MM.1S (cell line): ENCODE measurements at places on chromosomes 4 and X.

GRCh38 chr4:186132577-186133242 is 28.2 kb downstream of the FAM149A start:
- DNase-seq: peak; percentile 26

DNA sequence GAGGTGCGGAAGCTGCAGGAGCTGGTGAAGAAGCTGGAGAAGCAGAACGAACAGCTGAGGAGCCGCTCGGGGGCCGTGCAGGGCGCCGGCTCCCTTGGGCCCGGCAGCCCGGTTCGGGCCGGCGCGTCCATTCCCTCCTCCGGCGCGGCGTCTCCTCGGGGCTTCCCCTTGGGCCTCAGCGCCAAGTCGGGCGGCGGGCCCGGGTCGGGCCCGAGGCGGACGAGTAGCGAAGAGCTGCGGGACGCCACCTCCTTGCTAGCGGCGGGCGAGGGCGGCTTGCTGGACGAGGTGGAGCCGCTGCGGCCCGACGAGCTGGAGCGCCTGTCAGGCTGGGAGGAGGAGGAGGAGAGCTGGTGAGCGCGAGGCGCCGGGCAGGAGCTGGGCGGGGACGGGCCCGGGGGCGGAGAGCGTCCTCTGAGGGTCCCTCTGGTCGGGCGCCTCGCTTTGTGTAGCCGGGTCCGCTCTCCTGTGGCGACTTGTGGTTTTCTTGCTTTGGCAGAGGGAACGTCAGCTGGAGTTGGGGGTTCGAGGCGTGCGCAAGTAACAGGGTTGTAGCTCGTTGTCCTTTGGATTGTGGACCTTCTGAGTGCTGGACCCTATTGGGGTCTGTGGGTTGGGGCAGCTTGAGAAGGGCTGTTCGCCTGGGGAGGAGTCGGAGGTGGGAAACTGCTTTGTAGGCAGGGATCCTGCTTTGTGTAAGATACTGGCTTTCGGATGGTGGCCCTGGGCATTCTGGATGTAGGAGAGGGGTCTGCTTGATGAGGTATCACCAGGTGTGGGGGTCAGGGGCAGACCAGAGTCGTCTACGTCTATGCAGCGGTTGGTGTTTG is 662 bp downstream of the SLAIN2 start:
- peak; percentile 45 for DNase-seq

DNA sequence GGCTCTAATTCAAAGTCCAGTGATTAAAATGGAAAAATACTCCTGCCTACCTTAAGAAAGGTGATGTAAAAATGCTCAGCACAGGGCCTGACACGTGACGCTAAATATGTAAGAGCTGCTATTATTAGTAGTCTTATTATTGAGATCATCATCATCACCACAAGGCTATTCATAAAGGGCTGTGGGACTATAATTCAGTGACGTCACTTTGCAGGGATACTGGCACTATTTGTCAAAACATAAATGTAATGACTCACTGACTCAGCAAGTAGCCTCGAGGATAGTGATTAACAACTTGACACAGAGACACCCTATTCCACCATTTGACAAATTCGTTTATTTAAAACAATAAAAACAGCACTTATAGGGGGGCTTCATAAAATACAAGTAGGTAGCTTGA is 258.9 kb downstream of the SPANXN1 start:
- DNase-seq: no peak

DNA sequence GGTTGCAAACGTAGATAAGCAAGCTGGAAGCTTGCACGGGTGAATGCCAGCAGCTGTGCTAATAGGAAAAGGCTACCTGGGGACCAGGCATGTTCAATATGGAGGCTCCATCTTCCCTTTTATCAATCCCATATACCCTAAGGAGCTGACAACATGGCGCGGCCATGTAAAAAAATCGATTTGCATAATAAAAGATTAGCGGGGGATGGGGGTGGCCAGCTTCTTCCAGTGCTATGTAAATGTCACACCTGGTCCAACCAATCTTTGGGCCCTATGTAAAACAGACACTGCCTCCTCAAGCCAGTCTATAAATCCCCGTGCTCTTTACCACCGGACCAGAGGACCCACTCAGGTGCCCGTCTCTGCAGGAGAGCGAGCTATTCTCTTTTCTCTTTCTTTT is 128.2 kb downstream of the GPAT3 start:
- DNase-seq: no peak

GRCh38 chrX:124504111-124504983 is 158.0 kb downstream of the SH2D1A start:
- DNase-seq: peak; percentile 93

GRCh38 chr4:54230484-54231418 is 1.7 kb downstream of the PDGFRA start:
- DNase-seq: no peak

DNA sequence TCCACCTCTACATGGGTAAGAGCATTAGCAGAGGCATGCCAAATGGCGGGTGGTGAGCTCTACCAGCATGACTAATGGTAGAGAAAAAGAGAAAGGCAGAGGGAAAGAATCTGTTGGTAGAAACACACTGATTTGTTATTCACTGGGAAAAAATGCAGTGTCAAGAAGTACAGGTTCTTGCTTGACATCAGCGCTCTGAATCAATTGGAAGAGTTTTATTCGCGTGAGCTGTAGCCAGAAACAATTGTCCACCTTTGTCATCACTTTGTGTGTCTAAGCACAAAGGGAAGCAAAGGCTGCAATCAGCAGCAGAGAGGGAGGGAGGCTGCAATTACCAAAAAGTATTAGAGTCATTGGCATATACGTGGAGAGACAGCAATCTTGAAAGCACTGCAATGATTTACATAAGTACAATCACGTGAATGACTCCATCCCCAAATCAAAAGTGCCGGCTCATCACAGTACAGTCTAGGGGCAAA is 67.7 kb upstream of the HS3ST1 start:
- no peak for DNase-seq

- no peak for DNase-seq
These were observed 364.9 kb downstream of the UNC5C start for GRCh38 chr4:95183656-95184408.

GRCh38 chr4:138014590-138015288 is 227.4 kb downstream of the SLC7A11 start:
- DNase-seq: no peak

DNA sequence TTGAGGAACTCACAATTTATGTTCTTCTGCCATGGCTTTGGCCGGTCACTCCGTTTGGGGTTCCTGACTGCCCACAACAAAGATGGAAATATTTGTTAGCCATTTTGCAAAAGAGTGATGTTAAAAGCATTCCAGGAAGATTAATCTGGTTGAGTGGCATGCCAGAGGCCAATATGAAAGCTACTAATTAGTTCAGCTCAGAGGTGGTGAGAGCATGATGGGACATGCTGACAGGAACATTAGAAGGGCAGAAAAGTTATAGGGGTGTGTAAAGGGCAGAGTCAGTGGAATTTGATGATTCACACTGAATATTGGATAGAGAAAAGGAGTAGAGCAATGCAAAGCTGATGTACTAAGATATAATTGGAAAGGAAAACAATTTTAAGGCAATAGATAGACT is 94.4 kb downstream of the TLL1 start:
- DNase-seq: no peak

- peak; percentile 33 for DNase-seq
These were observed 2.7 kb downstream of the LEF1 start for GRCh38 chr4:108166038-108166437.
